ENCODE measurements at places on chromosomes 1 and 21. TPM values are rescaled to one million over a fixed set of nuclear protein-coding genes. Genes with fewer than 3 reads are reported as not detected.

The OR6K3 gene
- polyA plus RNA-seq: not detected

The TSPAN2 gene
- 18.8 TPM for polyA plus RNA-seq

The HSD3B1 gene
- polyA plus RNA-seq: 0.29 TPM

The HSD3B2 gene
- polyA plus RNA-seq: 0.14 TPM

The ARF1 gene
- polyA plus RNA-seq: 215 TPM

The FYB2 gene
- polyA plus RNA-seq: 0.19 TPM

The NCMAP gene
- polyA plus RNA-seq: not detected

The VHLL gene
- polyA plus RNA-seq: not detected

The ALX3 gene
- polyA plus RNA-seq: not detected

The FAM76A gene
- polyA plus RNA-seq: 22.2 TPM

The CFHR2 gene
- polyA plus RNA-seq: 0.74 TPM

The NFASC gene
- polyA plus RNA-seq: 1.1 TPM

The LYPD8 gene
- polyA plus RNA-seq: not detected

The TBX19 gene
- polyA plus RNA-seq: not detected
